ENCODE measurements at places on chromosomes 4 and X. TPM values are rescaled to one million over a fixed set of nuclear protein-coding genes. Genes with fewer than 3 reads are reported as not detected.

DNA sequence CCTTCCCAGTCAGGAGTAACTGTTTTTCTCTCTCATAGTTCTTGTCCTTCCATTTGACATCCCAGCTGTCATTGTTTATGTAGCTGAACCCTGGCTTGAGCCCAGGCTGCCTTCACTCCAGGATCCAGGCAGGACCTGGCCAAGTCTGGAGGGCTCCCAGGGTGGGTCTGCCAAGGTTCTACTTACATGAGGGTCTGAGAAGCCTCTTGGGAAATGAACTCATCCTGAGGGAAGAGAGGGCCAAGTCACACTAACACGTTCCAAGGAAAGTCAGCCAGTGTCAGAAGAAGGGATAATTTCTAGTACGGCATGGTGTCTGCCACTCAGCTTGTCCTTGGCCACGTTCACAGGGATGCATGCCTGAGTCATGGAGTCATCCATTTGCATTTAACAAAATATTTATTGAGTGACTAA is 54.8 kb upstream of the SRD5A3 start:
- peaks cover 8% of the 10 kb centered on the region for H3K27me3 ChIP-seq
- no peak overlapping the region for H3K4me3 ChIP-seq
- no peak for DNase-seq
- no peak overlapping the region for H3K27ac ChIP-seq
- H3K4me1 ChIP-seq: no peaks in the 10 kb centered on the region
- H3K36me3 ChIP-seq: no peaks in the 10 kb centered on the region

- no peak for DNase-seq
- no peak overlapping the region for H3K27ac ChIP-seq
- no peak overlapping the region for H3K4me3 ChIP-seq
- no peaks in the 10 kb centered on the region for H3K4me1 ChIP-seq
These were observed 179.5 kb downstream of the CEP135 start for GRCh38 chr4:56128213-56128612.

GRCh38 chrX:152958047-152958446 is 35.9 kb downstream of the PNMA5 start:
- no peak for DNase-seq
- peaks cover 17% of the 10 kb centered on the region for H3K4me1 ChIP-seq
- H3K27me3 ChIP-seq: no peaks in the 10 kb centered on the region
- H3K36me3 ChIP-seq: no peaks in the 10 kb centered on the region
- peak overlapping the region; percentile 53 for H3K4me3 ChIP-seq

PUDP gene
- total RNA-seq: 16.3 TPM

DNA sequence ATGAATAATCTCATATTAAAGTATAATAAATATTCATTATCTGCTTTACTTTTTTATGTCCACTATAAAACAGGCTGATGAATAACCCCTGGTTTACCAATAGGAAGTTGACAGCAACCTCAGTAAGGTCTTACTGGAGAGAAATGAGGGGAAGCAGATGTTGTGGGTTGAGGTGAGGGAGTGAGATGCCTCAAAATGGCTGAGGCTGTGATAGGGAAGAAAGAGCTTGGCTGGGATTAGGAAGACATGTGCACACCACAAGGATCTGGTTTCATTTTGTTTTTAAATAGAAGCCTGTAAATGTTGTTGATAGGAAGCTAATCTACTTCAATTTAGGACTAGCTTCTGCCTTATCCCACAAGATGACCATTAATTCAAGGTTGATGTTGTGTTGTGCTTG is 14.4 kb upstream of the CYBB start:
- H3K27ac ChIP-seq: no peak overlapping the region
- H3K4me1 ChIP-seq: peaks cover 8% of the 10 kb centered on the region
- H3K36me3 ChIP-seq: no peaks in the 10 kb centered on the region
- H3K4me3 ChIP-seq: no peak overlapping the region
- no peak for DNase-seq

DAPP1 gene
- 35.8 TPM for total RNA-seq

- H3K27me3 ChIP-seq: no peaks in the 10 kb centered on the region
- no peak overlapping the region for H3K27ac ChIP-seq
- H3K4me1 ChIP-seq: peaks cover 23% of the 10 kb centered on the region
- no peak overlapping the region for H3K4me3 ChIP-seq
- no peak for DNase-seq
- peaks cover under 1% of the 10 kb centered on the region for H3K36me3 ChIP-seq
These were observed 9.8 kb upstream of the FAM3A start for GRCh38 chrX:154525606-154526490.

PRDM5 gene
- total RNA-seq: not detected

DNA sequence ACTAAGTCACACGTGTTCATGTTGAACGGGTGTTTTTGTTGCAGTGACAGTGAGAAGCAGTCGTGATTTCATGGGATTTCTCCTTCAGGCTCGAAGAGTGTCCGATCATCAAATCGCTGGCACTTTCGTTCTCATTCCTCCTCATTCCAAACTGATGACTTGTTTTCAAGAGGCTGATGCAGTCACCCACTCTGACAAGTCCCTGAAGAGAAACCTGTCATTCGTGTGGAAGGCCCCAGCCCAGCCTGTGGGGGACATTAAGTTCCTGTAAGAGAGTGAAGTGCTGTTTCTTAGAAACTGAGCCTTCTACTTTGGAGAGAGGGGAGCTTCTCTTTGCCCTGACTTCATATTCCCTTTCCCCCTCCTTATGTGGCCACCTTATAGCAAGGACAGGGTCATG is 8.0 kb downstream of the REELD1 start:
- H3K4me3 ChIP-seq: no peak overlapping the region
- no peak overlapping the region for H3K27ac ChIP-seq
- H3K27me3 ChIP-seq: no peaks in the 10 kb centered on the region
- H3K36me3 ChIP-seq: no peaks in the 10 kb centered on the region
- no peak for DNase-seq

DNA sequence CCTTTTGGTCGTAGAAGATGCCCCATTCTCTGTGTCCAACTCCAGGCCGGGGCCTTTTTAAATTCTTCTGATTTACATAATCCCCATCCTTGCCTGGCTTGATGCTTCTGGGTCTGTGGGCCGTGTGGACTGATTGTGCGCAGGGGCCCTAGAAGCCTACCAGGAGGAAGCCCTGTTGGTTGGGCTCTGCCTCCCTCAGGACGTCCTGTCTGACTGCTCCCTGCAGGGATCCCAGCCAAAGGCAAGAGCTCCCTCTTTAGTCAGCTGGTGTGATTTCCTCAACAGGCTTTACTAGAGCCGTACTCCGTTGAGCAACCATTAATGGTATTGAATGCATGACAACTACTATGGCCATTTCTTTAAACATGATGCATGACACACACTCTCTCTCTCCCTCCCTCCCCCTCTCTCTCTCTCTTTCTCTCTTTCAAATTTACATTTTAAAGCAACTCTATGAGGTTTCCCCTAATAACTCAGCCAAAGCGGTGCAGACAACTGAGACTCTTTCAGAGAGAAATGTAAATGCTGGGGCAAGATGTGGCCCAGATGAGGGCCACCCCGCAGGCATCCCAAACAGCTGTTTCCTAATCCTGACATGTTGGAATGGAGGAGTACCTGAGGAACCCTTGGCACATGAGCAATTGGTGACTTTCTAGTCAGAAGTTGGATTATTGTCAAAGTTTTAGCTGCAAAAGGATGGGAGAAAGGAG is 117.3 kb downstream of the DRD5 start:
- H3K36me3 ChIP-seq: no peaks in the 10 kb centered on the region
- no peak for DNase-seq
- H3K4me1 ChIP-seq: no peaks in the 10 kb centered on the region
- peaks cover 19% of the 10 kb centered on the region for H3K27me3 ChIP-seq

FGFBP1 gene
- not detected for total RNA-seq
